ENCODE measurements at places on chromosomes 4 and X.

GRCh38 chrX:53421772-53422085 is 725 bp downstream of the SMC1A start:
- peak; percentile 39 for DNase-seq

DNA sequence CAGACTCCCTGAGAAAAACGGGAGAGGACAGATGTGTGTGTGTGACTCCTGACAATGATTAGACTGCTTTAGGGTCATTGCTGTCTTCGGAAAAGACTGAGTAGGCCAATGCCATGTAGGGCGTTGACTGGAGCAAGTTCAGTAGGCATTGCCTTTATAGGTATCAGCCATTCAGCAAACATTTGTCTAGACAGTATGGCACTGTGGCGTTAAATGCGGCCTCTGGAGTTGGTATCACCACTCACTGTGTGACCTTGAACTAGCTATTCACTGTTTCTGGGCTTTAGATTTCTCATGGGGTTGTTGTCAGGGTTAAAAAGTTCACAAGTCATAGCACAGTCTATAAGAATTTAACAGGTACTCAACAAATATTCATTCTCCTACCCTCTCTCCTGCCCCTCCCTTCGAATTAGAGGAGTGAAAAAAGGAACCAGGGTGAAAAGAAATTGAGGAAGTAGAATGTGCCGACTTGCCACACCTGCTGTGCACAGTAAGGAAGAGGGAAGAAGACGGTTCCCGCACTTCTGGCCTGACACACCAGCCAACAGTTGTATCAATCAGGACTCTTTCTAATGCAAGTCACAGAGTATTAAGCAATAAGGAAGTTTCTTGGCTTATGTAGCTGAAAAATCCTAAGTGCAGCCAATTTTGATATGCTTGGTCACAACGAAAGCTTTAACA is 83.2 kb upstream of the PLAC8 start:
- no peak for DNase-seq

DNA sequence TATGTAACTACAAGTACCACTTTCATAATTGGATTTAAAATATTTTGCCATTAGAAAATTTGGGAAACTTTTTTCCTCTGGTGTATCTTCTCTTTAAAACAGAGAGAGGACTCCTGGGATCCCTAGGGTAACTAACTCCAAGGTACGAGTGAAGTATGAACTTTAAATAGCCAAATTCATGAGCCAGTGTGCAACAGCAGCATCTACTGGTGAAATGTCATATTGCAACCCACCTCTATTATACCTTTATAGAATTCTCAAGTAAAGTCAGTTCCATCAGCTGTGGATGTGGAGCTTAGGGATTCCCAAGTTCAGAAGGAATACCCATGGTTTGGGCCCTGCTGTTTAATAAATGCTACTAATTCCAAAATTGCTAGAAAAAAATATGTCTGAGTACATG is 282.7 kb upstream of the TAPT1 start:
- DNase-seq: no peak

- no peak for DNase-seq
These were observed 23.2 kb downstream of the TNIP3 start for GRCh38 chr4:121140716-121141460.

- DNase-seq: no peak
These were observed 247.2 kb downstream of the PALLD start for GRCh38 chr4:168744021-168744420.

GRCh38 chrX:149467920-149468319 is 37.2 kb downstream of the IDS start:
- DNase-seq: no peak

- no peak for DNase-seq
These were observed 460 bp upstream of the GEMIN8 start for GRCh38 chrX:14030174-14030530.

DNA sequence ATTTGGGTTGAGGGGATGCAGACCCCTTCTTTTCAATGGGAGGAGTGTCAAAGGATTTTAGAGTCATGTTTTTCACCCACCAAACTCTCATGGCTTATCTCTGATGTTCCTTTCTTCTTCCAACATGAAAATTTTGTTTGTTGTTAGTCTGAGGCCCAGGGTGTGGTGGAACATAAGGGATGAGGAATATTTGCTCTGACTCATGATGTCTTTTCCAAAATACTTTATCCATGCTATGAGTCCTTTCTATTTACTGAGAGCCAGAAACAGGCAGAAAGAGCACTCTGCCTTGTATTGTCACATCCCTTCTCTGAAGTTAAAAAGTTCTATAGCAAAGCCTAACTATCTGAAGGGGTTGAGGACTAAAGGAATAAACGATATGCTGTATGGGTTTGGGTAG is 61.6 kb upstream of the GYPA start:
- no peak for DNase-seq

DNA sequence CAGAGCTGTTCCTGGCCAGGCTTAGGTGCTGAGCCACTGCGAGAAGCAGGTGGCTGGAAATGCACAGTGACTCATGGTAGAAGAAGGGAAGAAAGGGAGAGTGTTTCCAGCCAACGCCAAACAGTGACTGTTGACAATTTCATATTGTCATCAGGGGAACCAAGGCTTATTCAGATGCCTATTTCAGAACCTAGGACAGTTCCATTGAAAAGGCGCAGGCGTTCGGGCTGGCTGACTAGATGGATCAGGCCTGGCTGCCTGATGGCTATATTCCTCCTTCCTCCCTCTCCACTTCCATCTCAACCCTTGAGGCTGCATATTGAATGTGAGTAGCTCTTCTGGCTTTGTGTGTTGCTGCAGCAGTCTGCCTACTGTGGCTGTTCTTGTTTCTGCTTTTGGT is 73.0 kb upstream of the FRMPD4 start:
- DNase-seq: no peak

DNA sequence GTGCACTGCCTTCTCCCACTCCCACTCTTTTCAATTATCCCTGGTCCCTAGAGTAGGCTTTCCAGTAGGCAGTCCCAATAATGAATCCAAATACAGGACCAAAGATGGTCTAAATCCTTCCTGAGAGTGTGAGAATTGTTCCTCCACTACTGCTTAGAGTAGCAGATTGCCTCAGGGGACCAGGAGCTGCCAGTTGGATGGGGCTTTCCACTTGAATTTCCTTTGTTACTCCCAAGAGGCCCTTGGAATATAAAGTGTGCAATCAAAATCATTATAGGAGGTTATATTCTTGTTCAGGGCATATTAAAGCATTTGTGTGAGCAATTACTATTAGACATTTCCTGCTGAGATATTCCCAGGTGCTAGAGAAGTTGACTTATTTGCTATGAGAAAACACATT is 156.6 kb upstream of the TLL1 start:
- no peak for DNase-seq

DNA sequence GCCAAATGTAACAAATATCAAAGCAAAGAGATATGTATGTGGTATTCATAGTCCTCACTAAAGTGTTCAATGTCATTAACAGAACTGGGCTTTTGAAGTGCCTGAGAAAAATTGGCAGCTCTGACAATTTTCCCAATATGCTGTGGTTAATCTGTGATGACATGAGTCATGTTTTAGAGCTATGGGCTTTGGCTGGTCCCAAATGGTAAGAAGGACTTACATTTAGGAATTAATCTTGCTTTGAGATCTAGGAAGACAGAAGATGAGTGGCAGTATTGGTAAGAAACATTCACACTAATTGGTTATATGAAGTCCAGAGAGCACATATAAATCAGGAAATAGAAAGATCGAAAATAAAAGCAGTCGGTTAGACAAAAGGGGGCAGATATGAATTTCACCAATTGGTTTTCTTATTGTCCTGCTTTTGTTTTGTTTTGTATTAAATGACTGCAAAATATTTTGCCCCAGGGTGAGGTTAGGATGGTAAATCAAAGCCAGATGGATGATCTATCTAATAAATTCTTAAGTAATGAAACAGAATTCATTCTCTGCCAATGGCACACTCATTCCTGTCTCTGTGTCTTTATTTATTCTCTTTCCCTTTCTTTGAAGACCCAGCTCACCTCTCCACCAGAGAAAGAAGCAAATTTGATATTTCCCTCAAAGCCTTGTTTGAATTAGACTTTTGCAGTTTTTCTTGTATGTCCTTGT is 993.1 kb downstream of the RPA4 start:
- no peak for DNase-seq

DNA sequence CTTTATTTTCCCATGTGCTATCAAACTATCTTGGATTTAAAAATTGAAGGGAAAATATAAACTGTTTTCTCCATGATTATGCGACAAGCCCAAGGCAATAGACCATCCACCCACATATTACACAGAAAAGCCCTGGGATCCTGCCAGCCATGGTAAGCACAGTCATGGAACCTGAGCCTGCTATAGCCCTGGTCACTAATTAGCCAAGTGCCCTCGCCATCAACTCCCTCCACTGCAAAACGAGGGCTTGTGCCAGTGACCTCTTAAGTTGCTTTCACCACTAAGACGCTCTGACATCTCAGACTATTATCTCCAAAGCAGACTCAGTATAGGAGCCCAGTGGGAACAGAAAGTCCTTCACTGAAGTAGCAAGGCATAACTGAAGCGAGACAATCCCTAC is 69.2 kb downstream of the NLGN4X start:
- DNase-seq: no peak

GRCh38 chr4:109296527-109296926 is 5.9 kb downstream of the COL25A1 start:
- no peak for DNase-seq

DNA sequence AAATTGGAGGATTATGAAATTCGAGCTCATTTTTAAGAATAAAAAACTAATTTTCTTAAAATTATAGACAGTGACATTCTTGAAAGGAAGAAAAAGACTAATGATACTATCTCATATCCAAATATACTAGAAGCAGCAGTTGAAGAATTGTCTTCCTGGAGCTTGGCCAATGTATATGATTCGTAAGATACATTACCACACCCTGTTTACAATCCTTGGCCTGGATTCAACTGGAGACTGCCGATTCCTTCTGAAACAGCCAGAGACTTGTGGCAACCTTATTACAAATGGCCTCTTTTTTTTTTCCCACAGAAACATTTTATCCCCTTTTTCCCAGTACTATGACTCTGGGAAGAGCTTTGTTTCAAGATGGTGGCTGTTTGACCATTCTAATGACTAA is 571.2 kb upstream of the FAT1 start:
- no peak for DNase-seq

DNA sequence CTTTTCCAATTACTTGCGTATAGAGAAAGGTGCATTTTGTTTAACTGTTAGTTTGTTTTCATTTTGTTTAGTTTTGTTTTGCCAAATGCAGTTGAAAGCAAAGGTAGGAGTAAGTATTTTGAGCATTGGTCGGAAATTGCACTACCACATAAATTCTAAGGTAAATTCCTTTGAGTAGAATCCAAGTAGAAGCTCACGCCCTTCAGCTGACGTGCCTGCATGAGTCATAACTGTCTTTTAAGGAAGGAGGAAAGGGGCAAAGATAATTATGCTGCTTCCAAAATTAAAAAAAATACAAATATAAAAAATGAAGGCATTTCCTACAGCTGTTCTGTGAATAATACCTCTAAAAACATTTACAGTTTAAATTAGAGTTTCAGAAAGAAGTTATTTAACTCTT is 110.2 kb upstream of the MYOZ2 start:
- DNase-seq: no peak

GRCh38 chr4:78361621-78362120 is 189.9 kb upstream of the ANXA3 start:
- DNase-seq: no peak

- peak; percentile 14 for DNase-seq
These were observed 6.5 kb downstream of the FATE1 start for GRCh38 chrX:151722241-151722846.

DNA sequence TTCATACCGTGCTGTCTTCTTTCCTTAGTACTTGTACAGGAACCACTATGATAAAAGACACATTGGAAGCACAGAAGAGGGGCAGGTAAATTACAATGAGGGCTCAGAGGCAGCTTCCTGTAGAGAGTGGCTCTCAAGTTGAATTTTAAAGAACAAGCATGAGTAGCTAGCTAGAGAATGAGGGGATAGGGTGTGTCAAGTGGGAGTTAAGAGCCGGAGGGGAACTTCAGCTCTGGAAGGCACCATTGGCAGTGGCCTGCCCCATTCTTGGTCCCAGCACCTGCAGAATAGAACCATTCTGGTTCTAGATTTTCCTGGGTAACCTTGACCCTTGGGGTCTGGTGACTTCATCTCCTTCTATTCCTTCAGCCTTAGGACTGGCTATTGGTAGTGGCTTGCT is 34.0 kb upstream of the JADE1 start:
- no peak for DNase-seq

- DNase-seq: no peak
These were observed 27.3 kb upstream of the JADE1 start for GRCh38 chr4:128782076-128782715.

GRCh38 chr4:129064717-129065116 is 28.6 kb downstream of the SCLT1 start:
- DNase-seq: no peak

DNA sequence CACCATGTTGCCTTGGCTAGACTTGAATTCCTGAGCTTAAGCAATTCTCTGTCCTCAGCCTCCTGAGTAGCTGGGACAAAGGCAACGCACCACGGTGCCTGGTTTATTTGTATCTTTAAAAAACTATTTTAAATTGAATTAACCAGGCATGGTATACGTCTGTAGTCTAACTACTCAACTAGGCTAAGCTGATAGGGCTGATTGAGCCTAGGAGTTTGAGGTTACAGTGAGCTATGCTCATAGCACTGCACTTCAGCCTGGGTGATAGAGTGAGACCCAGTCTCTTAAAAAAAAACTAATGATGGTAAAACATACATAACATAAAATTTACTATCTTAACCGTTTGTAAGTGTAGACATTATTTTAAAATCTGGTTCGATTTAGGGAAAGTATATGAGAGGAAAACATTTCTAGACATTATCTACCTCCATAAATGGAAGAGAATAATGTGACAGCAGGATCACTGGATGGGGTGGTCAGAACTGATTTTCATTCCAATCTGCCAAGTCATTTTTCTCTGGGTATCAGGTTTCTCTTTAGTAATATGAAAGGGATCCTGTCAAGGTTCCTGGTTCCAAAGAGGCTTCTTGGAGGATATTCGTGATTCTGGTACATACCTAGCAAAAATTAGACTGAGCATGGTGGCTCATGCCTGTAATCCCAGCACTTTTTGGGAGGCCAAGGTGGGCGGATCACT is 8.7 kb upstream of the ITGB1BP2 start:
- no peak for DNase-seq

- no peak for DNase-seq
These were observed 9.3 kb upstream of the CPE start for GRCh38 chr4:165369522-165369921.

DNA sequence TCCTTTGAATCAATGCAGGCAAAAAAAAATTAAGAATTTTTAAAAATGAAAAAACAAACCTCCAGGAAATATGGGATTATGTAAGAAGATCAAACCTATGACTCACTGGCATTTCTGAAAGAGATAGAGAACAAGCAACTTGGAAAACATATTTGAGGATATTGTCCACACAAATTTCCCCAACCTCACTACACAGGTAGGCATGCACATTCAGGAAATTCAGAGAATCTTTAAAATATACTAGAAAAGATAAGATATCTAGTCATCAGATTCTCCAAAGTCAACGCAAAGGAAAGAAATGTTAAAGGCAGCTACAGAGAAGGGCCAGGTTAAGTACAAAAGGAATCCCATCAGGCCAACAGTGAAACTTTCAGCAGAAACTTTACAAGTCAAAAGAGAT is 85.6 kb downstream of the ANTXR2 start:
- no peak for DNase-seq

Data from left renal pelvis (tissue), 4 donors.